ENCODE measurements at places on chromosomes 2 and 18. TPM values are rescaled to one million over a fixed set of nuclear protein-coding genes. Genes with fewer than 3 reads are reported as not detected.

The STARD6 gene
- polyA plus RNA-seq = not detected

The EPB41L3 gene
- 78.8 TPM for polyA plus RNA-seq

The EPG5 gene
- 6.9 TPM for polyA plus RNA-seq

DNA sequence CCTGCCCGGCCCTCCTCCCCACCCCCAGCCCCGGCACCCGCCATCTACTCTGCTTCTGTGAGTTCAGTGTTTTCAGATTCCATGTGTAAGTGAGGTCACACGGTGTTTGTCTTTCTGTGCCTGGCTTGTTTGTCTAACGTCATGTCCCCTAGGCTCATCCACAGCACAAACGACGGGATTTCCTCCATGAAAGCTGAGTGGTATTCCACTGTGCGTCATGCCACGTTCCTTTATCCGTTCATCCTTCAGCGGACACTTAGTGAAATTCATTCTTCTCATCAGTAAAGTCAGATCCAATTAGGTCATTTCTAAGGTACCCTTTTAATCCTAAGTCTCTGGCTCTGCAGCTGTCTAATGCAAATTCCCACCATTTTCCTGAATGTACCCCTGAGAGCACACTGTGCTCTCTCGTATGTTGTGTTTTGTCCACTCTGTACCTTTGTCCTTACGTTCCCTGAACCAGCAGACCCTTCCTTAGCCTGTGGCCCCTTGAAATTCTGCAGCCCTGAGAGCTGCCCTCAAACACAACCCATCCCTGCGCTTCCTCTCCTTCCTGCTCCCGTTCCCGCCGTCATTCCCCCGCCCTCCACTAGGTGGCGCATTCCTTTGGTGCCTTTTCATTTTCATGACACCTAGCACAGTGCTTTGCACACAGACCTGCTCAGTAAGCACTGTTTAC lies 44.1 kb downstream of the TRAPPC12 start:
- no peak for DNase-seq

GRCh38 chr18:60413944-60414547 lies 41.5 kb upstream of the MC4R start:
- DNase-seq = no peak

DNA sequence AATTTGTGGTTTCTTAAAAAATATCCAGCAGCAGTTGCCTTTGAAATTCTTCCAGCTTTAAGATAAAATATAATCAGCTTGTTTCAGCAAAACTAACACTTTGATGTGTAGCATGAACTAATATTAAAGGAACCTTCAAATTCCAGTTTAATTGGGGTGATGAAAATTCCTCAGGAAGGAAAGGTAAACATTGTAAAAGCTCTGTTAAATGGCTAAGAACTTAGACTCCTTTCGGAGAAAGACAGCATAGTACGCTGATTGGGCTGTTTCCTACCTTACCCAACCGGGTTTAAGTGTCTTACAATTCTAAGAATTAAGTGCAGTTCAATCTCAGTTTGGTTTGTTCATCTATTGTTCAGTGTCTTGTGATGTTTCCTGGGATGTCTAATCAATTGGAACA lies 108.3 kb downstream of the CDH7 start:
- DNase-seq = no peak

DNA sequence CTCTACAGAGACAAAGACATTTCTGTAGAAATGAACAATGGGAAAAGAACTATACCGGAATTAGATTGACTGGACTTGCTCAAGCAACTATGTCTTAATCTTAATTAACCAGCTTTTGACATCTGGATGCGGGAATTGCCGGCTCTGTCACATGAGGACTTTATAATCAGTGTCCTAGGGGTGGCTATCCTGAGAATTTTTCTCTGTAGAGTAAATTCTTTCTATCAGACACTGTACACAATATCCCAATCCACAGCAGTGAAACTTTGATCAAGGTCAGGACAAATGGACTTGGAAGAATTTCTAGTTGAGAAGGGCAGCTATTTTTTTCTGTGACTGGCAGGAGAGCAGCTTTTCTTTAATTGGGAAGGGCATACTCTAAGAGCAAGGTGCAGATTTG lies 322.1 kb downstream of the HRH4 start:
- no peak for DNase-seq

- DNase-seq = no peak
Observed at GRCh38 chr2:46339676-46340459, 42.7 kb downstream of the EPAS1 start.

DNA sequence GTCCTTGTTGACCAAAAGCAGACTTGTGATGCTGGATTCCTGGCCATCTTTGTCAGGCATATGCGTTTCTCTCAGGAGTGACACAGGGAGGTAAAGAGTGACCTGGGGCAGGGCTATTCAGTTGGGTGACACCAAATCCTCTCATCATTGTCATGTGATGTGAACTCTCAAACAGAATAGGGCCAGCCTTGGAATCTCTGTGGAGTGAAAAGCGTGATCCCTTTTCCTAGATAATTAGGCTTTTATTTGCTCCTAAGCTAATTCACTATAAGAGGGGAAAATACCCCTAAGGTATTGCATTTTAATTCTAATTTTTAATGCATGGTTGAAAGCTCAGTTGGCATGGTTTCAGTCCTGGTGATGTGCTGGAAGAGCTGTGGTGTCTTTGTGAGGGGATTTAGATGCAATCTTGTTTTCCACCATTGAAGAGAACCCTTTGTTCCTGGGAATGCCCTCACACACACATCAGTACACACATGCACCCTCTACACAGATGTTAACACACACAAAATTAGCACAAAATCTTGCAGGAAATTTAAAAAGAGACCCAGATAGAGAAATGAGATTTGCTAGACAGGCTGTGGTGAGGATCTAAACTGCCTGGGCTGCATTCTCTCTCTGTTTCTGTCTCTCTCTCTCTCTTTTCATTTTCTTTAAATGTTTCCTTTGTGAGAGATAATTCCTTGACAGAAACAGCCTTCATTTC lies 349.9 kb downstream of the TSN start:
- no peak for DNase-seq

DNA sequence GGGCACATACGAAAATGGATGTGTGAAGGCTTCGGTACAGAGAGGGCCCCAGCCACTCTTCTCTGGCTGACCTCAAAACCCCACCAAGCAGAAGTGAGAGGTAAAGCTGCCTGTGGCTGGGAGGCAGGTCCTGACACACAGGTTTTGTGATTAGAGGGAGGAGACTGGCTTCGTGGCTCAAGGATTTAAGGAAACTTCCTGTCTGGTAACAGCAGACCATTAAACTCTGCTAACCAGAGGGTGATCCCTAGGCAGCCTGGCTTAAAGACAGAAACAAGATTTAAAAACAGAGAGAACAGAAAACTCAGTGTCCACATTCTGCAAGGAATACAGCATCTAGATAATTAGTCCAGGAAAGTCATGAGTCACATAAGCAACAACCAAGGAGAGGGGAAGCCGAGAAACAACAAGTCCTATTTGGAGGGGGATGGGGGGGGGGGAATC lies 101.9 kb downstream of the NFATC1 start:
- no peak for DNase-seq

GRCh38 chr2:168217920-168218319 lies 29.5 kb downstream of the STK39 start:
- DNase-seq = no peak

Measured in sigmoid colon (tissue), 7 donors.